ENCODE measurements at places on chromosomes 5 and 9. TPM values are rescaled to one million over a fixed set of nuclear protein-coding genes. Genes with fewer than 3 reads are reported as not detected.
A peak's percentile ranks its signal among the peaks of the same experiment; 100 is the strongest.

PRLR gene
- total RNA-seq = 1.9 TPM

RASEF gene
- 0.27 TPM for total RNA-seq

SLC27A6 gene
- total RNA-seq = 0.82 TPM

FGD3 gene
- total RNA-seq = 3.7 TPM

GRCh38 chr5:77170-77501 lies 14.8 kb upstream of the PLEKHG4B start:
- no peak overlapping the region for H3K27ac ChIP-seq
- H3K36me3 ChIP-seq = no peaks in the 10 kb centered on the region
- no peaks in the 10 kb centered on the region for H3K4me1 ChIP-seq
- no peak for DNase-seq

DNA sequence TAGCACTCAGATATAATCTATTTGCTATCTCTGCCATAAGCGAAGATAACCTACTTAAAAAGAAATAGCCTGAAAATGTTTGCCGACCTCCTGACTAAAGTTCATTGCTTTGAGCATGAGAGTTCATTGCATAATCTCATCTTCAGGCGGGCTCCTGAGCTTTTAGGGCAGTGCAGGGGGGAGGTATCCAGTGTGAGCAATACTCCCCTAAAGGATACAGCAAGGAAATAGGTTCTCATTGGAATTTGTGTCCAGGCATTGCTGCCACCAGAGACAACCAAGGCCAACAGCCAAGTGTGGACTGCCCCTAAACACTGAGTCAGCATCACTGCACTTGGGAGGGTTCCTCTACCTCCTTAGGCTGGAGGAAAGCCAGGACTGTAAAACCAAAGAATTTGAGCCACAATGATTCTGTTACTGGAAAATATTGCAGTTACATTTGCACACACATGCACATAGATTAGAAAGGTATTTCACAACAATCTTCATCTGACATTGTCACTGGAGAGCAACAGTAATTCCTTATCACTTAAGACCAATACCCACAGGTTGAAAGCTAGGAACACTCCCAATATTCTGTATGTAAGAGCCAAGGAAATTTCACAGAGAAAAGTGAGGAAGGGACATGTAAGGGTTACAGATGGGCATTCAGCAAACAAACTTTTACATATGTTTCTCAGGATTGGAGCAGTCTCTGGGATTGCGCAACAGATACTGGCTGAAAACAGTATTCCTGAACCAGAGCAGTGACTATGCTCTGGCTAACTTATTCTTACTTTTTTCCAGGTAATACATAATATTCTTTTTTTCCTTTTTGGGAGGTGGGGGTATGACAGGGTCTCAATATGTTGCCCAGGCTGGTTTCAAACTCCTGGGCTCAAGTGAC lies 98.6 kb upstream of the TLE1 start:
- no peaks in the 10 kb centered on the region for H3K27me3 ChIP-seq
- peak; percentile 64 for DNase-seq
- no peaks in the 10 kb centered on the region for H3K36me3 ChIP-seq
- H3K4me3 ChIP-seq = no peak overlapping the region
- H3K27ac ChIP-seq = no peak overlapping the region

DNA sequence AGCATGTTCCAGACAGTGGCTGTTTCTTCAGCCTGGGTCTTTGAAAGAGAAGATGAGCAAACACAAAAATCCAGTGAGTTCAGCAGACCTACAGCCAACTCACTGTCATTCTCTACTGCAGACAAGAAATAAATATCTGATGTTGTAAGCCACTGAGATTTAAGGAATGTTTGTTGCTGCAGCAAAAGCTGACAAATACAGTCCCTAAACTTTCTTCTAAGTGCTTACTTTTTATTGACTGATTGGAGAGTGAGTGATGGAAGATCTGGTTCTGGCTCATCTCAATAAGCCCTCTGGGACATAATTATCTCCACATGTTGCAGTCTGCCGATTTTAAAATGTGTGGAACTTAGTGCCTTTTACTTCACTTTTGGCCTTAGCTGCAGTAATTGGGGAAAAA lies 69.9 kb upstream of the LMNB1 start:
- no peak for DNase-seq
- no peaks in the 10 kb centered on the region for H3K36me3 ChIP-seq
- no peak overlapping the region for H3K27ac ChIP-seq
- no peak overlapping the region for H3K4me3 ChIP-seq
- H3K4me1 ChIP-seq = no peaks in the 10 kb centered on the region
- no peaks in the 10 kb centered on the region for H3K27me3 ChIP-seq

- DNase-seq = no peak
- H3K4me1 ChIP-seq = peaks cover 20% of the 10 kb centered on the region
- no peaks in the 10 kb centered on the region for H3K27me3 ChIP-seq
- no peak overlapping the region for H3K4me3 ChIP-seq
- H3K36me3 ChIP-seq = no peaks in the 10 kb centered on the region
Measured at GRCh38 chr5:6419340-6419852, 29.3 kb upstream of the UBE2QL1 start.

Measured in sigmoid colon (tissue), 7 donors.